ENCODE measurements at places on chromosomes 5 and 9.

- DNase-seq = peak; percentile 0
These were observed 100.9 kb upstream of the HCN1 start for GRCh38 chr5:45796959-45797553.

- DNase-seq = no peak
These were observed 36.2 kb downstream of the UBE2QL1 start for GRCh38 chr5:6484899-6485298.

- no peak for DNase-seq
These were observed 46.1 kb upstream of the RAI14 start for GRCh38 chr5:34609951-34610441.

GRCh38 chr9:95912773-95913172, 37.3 kb downstream of the ERCC6L2 start:
- DNase-seq = no peak

DNA sequence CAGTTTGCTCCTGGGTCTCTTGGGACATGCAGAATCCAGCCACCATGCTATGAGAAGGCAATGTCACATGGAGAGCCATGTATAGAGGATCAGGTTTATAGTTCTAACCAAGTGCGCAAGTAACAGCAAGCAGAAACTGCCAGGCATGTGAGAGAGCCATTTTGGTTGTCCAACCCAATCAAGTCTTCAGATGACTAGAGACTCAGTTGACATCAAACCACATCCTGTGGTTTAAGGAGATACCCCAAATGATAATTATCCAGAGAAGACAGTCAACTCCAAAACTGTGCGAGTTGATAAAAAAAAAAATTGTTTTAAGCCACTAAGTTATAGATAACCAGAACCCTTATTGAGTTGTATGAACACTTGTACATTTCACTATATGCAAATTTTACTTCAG, 40.2 kb downstream of the TMEM232 start:
- no peak for DNase-seq
